ENCODE measurements at places on chromosomes 5 and 9.

GRCh38 chr9:93810028-93810971 lies 144.9 kb downstream of the BARX1 start:
- no peak for DNase-seq

DNA sequence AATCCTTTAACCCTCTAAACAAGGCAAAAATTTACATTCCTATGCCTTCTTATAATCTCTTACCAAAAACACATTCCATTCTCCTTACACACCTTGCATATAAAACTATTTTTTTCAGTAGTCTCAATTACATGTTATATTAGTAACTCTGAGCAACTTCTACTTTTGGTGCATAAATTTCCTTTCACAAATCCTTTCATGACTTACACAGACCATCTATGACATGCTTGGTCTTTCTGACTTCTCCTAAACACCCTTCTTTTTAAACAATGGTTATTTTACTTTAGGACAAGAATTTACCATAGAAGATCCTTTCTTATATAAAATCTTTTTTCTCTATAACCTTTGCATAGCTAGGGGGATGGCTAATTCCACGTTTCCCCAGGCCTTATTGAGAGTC lies 208.0 kb upstream of the ARRDC3 start:
- peak; percentile 16 for DNase-seq

- peak; percentile 58 for DNase-seq
These were observed 47.8 kb upstream of the IER5L start for GRCh38 chr9:129225815-129226214.

- DNase-seq = no peak
These were observed 3.0 kb upstream of the ZBTB34 start for GRCh38 chr9:126857261-126857960.
